NCI-H1694 (cell line): ENCODE measurements at places on chromosomes 5 and 9.

DNA sequence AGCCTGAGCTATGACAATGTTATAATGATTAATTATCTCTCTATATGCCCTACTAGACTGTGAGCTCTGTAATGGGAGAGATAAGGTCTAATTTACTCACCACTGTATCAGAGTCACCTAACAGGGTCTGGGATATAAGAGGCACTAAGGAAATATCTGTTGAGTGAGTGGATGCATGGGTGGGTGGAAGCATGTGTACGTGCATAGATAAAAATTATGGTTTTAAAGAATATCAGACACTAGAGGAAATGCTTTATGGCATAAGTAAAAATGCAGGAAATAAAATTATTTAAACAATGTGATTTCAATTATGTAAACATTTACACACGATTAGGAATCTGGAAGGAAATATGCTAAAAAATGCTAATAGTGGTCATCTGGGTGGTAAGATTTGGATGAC, 137.8 kb downstream of the SPOCK1 start:
- DNase-seq: no peak

- DNase-seq: no peak
Measured at GRCh38 chr5:72427488-72428437, 79.4 kb downstream of the ZNF366 start.

- DNase-seq: no peak
Measured at GRCh38 chr9:126591083-126591482, 22.6 kb upstream of the LMX1B start.

GRCh38 chr9:85077944-85078343, 408.4 kb downstream of the NTRK2 start:
- DNase-seq: no peak

- no peak for DNase-seq
Measured at GRCh38 chr9:123232332-123232731, 36.1 kb downstream of the STRBP start.

GRCh38 chr9:13351778-13352386, 72.4 kb upstream of the MPDZ start:
- peak; percentile 35 for DNase-seq

DNA sequence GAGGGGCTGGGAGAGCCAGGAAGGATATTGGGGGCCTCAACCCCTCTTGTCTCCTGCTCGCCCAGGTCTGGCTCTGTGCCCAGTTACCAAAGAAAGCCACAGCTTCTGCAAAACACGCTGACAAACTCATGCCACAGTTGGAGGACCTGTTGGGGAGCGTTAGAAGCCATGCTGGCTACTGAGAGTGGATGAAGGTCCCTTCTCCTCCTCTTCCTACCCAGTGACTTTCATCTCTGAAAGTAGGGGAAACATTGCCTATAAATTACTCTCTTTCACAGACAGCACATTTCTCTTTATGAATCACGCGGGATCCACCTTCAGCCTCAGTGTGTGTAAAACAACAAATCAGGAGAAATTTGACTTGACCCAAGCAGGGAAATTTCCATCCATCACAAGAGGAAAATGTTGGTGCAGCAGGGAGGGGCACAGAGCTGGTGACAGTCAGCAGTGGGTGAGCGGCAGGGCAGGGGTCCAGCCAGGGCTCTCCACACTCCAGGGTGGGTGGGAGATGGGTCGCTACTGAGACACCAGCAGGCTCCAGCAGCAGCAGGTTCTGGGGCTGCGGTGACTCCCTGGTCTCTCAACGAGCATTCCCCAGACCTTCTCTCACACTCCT, 181.9 kb downstream of the FGF18 start:
- no peak for DNase-seq
